Omental fat pad (tissue), 4 donors: ENCODE measurements at places on chromosomes 3 and 15.

- DNase-seq: no peak
These were observed 311.5 kb downstream of the SV2B start for GRCh38 chr15:91411586-91411985.

- no peak for DNase-seq
These were observed 184.5 kb downstream of the EFHB start for GRCh38 chr3:19749448-19750017.

- DNase-seq: no peak
These were observed 77.2 kb upstream of the SLC6A1 start for GRCh38 chr3:10915376-10915775.

- no peak for DNase-seq
These were observed 25.0 kb downstream of the CLDN18 start for GRCh38 chr3:138034918-138035317.

DNA sequence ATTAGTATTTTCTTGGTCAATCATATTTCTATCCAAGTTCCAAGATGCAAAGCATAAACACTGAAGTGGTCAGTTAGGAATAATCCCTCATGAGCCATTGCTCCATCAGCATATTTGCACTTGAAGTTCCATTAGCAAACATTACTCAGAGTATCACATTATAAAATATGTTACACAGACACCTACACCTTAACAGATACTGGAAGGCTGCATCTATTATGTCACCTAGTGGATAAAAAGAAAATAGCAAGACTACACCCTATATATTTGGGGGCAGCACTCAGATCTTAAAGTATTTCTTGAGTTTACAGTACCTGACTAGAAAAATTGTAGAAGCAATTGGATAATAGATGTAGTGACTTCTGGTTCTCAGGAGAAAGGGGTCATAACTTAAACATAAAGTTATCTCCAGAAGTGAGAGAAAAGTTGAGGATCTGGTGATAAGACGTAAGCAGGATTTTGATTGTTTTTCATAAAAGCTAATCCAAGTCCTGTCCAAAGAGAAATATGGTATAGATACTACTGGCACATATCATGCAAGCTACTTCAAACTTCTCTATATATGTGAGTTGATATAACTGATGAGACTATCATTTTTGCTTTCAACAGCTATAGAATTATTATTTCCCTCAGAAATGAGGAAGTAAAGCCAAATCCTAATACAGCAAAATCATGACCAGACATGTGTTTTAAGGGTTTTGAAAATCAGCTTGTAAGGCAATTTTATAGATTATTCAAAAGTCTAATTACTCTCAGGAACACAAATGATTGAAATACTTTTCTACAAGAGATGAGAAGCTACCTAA lies 422.2 kb downstream of the GBE1 start:
- DNase-seq: no peak

GRCh38 chr15:78257681-78258080 lies 6.7 kb upstream of the DNAJA4 start:
- DNase-seq: no peak

DNA sequence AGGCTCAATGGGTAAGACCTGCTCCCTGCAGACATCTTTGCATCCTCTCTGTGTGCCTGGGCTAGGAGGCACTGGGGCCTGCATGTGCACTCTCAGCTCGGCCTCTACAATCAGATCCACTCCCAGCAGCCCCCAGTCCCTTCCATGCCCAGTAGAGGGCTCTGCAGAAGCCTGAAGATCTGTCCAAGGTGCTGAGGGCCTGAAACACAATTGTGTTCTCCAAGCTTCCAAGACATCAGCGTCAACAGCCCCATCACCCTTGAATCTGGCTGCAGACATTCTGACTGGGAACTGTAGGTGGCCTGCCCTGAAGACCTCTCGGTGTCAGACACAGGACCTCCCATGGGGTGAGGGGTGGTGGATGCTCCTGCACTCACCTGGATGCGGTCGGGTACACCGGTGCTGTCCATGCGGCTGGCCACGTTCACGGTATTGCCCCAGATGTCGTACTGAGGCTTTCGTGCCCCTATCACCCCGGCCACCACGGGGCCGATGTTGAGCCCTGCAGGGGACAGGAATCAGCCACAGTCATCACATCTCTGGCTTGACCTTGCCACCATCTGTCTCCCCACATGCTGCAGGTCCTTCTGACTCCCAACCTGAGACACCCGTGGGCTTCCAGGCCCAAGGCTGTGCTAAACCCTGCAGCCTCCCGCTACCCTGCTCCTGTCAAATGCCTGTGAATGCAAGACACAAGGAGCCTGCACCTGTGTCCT lies 84.7 kb downstream of the SEC22A start:
- DNase-seq: no peak

- DNase-seq: no peak
These were observed 1.4 kb downstream of the SETD5 start for GRCh38 chr3:9398700-9399336.

- no peak for DNase-seq
These were observed 90.2 kb upstream of the SNTN start for GRCh38 chr3:63562323-63562722.

DNA sequence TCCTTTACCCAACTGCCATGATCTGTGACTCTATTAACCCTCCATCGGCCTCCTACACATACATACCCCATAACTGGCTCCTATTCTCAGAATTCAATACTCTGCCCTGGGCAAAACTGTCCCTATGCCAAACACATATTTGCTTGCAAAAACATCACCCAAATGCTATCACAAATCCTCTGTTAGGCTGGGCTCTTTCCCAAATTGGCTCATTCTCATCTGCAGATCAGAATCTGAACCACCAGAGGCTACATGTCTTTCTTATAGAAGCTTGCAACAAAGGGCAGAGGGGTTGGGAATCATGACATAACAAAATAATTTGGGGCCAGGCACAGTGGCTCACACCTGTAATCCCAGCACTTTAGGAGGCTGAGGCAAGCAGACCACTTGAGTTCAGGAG lies 45.4 kb upstream of the GOLM2 start:
- DNase-seq: no peak

- DNase-seq: no peak
These were observed 8.7 kb upstream of the RAB8B start for GRCh38 chr15:63180746-63181145.

DNA sequence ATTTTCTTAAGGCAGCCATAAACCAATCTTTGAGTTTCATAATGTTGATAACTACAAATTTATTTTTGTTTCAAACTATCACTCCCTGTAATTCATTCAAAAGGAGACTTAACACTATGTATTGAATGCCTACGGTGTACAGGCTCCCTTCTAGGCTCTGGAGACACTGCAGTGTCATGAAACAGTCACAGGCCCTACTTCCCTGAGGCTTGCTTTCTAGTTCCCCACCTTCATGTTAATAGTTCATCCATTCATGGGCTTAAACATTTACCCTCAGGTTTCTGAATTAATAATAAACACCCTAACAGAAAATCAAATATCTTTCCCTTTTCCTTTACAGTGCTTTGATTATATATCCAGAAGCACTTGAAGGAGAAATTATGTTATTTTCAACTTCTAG lies 168.7 kb downstream of the CHL1 start:
- no peak for DNase-seq

DNA sequence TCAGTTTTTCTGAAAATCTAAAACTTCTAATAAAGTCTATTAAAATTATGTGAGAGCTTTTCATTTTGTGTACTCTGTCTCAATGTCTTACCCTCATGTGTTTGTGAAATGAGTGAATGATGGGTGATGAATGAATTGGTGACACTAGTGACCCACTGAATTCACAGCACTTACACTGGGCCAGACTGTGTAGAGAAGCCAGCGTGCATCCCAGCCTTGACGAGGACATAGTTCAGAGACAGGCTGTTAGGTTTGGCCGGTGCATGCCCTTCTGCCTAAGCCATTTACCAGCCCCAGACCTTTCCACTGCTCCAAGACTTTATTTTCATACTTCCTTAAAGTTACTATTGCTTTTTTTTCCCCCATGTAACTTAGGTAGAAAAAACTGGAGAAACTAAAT lies 38.8 kb downstream of the FBXO22 start:
- DNase-seq: no peak

DNA sequence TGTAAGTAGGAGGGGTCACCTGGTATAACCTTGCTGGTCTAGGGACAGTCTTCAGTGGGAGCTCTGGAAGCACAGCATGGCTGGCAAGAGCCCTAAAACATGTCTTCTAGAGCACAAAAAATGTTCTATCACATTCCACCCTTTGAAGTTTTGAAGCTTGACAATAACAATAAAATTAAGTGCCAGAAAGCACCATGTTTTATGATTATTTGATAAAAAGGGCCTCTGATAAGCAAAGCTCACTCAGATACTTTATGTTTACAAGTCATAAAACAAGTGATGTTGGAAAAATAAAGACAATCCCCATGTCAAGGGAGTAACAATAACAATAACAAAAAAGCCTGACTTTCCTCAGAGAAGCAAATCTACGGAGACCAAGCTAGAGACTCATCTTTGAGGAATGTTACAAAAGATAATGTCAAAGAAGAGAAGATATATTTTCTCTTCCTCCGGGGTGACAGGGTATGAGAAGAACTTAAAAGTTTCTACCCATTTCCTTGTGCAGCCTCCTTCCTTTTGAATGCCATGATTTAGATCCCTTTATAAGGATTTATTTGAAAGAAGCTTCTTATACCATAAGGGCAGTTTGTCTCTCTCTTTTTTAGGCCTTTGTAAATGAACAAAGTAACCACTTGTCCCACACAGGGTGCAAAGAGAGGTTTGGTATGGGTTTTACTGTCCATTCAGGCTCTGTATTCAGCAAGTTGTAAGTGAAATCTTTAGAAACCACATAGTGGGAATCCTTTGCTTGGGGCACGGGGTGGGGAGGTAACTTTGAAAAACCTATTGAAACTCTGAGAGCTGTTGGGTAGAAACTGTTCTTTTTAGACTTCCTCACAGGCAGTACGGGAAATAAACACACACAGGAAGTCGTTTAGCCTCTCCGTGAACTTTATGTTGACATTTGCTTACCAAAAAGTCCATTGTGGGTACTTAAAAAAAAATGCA lies 109.6 kb upstream of the RBMS3 start:
- DNase-seq: no peak

DNA sequence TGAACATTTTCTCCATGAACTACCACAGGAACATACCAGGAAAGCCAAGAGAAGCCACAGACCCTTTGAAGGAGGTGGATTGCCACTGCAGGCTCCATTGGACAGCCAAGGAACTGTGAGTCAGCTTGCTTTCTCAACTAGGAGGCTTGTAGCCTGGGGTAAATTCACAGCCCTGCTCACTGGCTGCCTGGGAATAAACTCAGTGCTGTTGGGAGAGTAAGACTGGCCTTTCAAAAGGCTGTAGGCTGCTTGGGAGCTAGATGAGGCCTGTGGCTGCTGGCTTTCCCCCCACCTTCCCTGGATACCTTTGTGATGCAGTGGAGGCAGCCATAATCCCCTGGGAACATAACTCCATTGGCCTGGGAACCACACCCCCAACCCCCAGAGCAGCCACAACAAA lies 223.5 kb upstream of the RBMS3 start:
- no peak for DNase-seq

GRCh38 chr3:111303760-111304159 lies 232.1 kb downstream of the NECTIN3 start:
- no peak for DNase-seq

DNA sequence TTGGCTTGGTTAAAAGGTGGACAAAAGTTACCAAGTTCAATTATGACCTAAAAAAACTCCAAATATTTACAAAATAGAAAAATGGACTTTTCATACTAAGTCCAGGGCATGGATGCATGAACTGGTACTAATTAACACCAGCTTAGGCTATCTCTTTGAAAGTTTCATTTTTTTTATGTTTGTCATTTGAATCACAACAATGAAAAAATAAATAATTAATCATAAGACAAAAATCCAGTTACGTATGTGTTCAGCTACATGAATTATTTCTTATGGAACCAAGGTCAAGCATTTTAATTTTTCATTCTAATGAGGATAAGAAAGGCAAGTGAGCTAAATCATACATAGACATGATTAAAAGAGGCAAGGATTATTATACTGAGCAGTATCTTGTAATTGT lies 23.7 kb upstream of the STRIT1 start:
- no peak for DNase-seq

DNA sequence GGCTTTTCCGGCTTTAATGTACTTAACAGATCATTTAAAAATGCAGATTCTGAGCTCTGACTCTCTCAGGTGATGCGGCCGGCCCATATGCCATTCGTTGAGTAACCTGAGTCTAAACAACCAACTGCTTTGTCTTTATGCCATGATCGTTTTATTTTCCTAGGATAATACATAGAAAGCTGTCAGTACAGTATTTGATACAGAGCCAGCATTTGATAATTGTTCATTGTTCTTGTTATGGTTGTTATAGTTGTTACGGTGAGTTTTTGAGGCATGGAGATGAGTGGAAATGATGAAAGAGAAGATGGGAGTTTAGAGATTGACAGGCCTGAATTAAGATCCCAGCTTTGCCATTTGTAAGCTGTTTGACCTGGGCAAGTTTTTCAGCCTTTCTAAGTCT lies 40.0 kb downstream of the TMEM45A start:
- DNase-seq: no peak

DNA sequence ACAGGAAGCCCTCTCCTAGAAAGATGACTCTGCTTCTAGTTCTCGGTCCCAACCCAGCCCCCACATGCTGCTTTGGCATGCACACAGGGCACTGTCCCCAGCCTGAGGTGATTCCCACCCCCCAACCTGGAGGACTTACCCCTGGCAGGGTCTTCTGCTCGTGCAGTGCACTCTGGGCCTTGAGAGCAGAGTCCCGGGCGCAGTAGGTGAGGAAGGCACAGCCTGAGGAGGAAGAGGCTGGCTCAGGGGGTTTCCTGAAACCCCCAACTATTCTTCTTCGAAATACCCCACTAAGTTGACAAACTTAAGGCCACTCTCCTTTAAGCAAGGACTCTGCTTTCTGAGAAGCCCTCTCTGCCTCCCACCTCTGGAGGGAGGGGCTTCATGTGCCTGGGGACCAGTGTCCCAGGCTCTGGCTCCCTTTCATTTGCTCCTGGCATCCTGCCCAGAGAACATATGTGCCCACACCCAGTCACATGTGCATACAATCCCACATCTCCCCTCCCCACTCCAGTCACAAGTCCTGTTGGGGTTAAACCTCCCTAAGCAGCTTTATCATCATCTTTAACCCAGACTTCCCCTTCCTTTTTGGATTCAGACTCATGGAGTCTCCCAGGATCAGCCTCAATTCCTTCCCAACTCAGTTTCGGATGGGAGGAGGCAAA lies 4.1 kb downstream of the CELF6 start:
- no peak for DNase-seq

- DNase-seq: no peak
These were observed 49.3 kb downstream of the CMTM6 start for GRCh38 chr3:32453346-32453745.

DNA sequence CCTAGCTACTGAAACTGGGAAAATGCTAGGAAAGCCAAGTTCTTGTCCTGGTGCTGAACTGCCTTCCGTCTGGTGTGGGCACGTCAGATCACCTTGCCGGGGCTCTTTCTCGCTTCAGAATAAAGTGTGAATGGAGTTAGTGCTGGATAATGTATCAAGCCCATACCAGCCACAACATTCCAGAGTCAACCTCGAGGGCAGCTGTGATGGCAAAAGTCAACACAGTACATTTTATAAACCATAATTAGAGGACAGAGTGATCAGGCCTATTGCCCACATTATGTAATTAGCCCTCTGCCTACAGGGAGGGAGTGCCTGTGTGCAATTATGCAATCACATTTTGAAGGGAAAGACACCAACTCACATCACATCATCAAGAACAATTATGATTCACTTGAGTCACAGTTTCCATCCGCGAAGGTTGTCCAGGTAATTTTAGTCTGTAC lies 165.2 kb downstream of the RORA start:
- no peak for DNase-seq

GRCh38 chr3:30500666-30501399 lies 105.6 kb upstream of the TGFBR2 start:
- no peak for DNase-seq
